Aorta (tissue), 5 donors: ENCODE measurements at places on chromosomes 5 and 9. TPM values are rescaled to one million over a fixed set of nuclear protein-coding genes. Genes with fewer than 3 reads are reported as not detected.

DNA sequence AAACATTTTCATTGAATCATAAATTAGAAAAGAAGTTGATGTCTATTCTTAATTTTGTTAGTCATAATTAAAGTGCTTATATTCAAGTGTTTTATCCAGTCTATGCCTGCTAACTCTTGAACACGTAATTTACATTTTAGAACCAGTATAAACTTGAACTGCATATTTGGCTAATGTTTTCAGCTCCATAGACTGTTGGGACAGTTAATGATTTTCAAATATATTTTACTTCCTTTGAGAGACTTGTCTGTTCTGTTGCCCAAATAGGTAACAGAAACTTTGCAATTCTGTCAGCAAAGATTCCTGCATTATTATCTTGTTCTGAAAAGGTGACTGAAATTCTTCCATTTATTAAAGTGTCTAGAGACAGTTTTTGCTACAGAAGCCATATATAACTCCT, 7.8 kb downstream of the ITGA2 start:
- no peak for DNase-seq

DNA sequence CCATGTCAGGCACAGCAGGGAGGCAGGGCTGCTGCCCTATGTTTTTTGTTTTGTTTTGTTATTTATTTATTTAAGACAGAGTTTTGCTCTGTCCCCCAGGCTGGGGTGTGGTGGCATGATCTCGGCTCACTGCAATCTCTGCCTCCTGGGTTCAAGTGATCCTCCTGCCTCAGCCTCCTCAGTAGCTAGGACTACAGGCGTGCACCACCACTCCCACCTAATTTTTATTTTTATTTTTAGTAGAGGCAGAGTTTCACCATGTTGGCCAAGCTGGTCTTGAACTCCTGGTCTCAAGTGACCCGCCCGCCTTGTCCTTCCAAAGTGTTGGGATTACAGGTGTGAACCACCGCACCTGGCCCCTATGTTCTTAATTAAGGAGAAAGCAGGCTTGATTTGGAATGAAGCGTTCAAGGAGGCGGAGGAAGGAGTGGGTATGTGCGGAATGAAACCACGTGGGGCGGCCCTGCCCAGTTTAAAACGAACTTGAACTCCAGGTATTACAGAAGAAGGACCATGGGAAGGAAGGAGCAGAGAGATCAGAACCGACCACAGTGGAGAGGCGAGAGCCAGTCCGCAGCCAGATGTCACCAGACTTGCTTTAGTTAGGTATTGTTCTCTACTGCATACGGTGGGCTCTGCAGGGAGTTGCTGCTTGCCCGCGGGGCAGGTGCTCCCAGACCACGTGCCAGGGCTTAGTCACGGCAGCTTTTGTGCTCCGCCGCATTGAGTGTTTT, 34.9 kb upstream of the EPB41L4B start:
- DNase-seq, result no peak

DNA sequence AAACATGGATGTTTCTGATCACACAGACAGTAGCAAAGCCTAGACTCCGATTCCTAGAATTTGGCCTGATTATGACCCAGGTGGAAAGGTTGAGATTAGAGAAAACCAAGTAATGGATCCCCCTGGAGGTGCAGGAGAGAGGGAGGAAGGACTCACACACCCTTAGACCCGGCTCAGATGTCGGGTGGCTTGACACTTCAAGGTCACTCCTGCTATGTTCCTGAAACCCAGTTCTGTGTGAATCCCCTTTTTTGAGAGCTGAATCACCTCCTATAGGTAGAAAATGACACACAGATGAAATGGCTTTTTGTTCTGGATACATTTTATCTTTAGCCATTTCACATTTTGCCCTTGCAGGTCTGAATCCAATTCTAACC, 192.8 kb downstream of the ARRDC3 start:
- DNase-seq, result no peak

Gene PAEP
- polyA plus RNA-seq, result not detected
